ENCODE measurements at places on chromosomes 3 and 15.

DNA sequence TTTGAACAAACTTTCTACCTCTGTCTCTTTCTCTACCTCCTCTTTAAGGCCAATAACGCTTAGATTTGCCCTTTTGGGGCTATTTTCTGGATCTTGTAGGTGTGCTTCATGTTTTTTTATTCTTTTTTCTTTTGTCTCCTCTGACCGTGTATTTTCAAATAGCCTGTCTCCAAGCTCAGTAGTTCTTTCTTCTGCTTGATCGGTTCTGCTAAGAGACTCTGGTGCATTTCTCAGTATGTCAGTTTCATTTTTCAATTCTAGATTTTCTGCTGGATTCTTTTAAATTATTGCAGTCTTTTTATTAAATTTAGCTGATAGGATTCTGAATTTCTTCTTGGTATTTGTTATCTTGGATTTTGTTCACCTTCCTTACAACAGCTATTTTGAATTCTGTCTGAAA lies 148.7 kb downstream of the RSRC1 start:
- DNase-seq = no peak

DNA sequence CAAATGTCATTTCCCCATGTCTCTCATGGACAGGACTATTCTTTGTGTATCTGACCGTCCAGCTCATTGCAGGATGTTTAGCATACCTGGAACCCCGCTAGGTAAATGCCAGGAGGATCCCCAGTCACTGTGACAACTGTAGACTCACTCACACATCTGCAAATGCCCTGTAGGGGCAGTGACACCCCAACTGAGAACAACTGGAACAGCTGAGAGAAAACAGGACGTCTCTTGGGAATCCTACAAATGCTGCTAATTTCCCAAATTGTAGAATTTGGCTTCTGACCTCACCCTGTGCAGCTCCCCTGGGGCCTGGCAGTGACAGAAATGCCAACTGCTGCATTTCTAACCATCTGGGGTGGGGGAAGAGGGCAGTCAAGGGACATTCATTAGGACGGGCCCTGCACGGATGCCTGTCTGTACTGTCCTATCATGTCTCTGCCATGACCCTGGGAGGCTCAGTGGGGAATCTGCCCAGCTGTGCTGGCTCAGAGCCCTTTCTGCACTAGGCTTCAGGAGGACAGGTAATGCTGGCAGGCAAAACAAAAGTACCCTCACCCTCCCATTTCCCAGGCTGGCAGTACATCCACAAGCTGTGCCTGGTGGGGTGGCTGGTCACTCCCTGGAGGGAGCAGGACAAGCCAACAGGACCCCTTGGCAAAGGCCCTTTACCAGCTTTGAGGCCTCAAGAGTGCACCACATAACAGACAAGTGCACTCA lies 30.4 kb downstream of the RAB6B start:
- DNase-seq = no peak

DNA sequence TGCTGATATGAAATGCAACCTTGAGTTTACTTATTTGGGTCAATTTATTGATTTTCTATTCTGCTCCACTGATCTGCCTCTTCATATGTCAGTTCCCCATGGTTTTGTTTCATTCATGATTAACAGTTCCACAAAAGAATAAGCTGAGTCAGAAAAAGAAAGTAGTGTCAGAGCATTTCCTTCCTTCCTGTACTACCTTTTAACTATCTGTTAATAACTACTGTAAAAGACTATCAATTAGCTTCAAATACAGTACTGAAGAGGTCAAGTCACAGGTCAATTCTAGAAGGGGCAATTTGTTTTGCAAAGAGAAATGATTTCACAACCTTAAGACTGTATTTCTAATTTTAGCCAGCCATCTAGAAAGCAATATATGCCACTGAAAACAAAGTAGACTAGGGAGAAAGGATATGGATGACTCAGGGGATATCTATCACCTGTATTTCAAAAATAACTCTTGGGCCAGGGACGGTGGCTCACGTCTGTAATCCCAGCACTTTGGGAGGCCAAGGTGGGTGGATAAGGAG lies 129.5 kb downstream of the TFDP2 start:
- no peak for DNase-seq

GRCh38 chr15:69116391-69116790 lies 44.0 kb upstream of the GLCE start:
- DNase-seq = no peak

- no peak for DNase-seq
Observed at GRCh38 chr15:79834495-79834894, 62.3 kb downstream of the MTHFS start.

DNA sequence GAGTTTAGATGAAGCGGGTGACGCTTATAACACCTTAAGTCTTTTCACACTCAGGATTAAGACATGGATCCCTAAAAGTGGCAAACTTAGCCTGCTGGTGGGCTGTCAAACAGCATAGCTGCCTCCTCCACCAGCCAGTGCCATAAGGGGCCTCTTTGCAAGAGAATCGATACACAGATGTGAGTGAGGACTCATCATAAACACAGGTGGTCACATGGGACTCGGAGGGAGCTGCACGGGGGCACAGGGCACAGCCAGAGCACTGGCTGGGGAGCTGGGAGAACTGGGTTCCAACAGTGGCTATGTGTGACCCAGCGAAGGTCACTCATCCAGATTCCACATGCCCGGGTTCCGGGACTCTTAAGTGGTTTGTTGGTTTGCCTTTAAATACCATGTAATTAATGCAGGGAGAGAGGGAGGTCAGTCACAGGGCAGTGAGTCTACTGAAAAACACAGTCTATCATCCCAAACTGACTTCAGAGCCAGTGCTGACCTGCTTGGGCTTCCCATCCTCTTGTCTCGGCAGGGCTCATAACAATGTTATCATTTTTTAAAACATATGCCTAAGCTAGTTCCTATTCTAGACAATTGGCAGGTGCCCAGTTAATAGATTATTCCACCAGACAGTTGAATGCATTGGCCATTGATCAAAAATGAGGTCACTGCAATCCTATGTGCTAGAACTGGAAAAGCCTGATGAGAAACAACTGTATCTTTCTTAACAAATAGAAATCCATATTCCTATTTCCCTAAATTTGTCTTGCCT lies 51.8 kb downstream of the SLC12A8 start:
- DNase-seq = no peak

DNA sequence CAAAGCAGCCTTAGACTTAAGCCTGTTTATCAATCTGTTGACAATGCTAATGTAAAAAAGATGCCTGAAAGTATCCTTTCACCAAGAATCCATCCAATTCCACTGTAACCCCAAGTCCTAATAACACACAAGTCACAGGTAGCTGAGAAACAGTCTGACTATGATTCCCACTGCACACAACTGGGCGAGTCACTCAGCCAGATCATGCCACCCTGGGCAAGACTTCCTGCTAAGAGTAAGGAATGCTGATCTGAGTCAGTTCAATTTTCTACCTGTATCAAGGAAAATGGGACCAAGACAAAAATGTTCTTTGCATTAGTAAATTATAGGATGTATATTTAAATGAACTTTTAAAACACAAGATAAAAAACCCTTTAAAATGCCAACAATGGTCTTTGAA lies 33.3 kb downstream of the NPTN start:
- DNase-seq = no peak

GRCh38 chr3:45946875-45947274 lies 3.6 kb downstream of the CXCR6 start:
- no peak for DNase-seq

DNA sequence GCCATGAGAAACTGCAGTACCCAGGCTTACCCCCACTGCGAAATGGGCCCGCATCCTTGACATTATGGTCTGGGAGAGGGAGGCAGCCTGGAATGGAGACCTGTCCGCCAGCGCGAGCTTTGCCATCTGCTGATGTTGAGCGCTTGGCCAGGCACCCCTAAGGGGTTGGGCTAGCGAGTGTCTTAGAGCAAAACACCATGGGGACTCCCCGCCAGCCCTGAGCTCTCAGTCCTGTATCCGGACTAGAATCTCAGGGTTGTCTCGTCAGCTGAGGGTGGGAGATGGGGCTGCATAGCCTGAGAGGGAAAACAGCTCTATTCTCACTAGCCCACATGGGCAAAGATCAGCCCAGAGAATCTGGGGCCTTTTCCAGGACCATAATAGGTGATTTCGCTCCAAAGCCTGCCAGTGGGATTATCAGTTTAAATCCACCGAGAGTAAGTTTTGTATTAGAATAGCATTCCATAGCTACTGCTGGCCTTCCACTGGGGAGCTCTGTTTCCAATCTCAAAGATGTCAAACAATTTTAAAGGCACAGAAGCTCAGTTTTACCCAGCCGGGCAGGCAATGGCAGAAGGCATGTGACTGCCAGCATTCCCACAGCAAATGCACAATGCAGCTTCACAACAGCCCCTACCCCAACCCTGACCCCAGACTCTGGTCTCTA lies 167.5 kb upstream of the TPM1 start:
- DNase-seq = no peak

- no peak for DNase-seq
Observed at GRCh38 chr3:16378920-16379319, 113.9 kb downstream of the OXNAD1 start.

DNA sequence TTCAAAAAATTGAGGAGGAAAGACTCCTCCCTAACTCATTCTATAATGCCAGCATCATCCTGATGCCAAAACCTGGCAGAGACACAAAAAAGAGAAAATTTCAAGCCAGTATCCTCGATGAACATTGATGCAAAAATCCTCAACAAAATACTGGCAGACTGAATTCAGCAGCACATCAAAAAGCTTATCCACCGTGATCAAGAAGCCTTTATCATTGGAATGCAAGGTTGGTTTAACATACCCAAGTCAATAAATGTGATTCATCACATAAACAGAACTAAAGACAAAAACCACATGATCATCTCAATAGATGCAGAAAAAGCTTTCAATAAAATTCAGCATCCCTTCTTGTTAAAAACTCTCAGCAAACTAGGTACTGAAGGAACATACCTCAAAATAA lies 24.2 kb upstream of the CAPN3 start:
- DNase-seq = no peak

DNA sequence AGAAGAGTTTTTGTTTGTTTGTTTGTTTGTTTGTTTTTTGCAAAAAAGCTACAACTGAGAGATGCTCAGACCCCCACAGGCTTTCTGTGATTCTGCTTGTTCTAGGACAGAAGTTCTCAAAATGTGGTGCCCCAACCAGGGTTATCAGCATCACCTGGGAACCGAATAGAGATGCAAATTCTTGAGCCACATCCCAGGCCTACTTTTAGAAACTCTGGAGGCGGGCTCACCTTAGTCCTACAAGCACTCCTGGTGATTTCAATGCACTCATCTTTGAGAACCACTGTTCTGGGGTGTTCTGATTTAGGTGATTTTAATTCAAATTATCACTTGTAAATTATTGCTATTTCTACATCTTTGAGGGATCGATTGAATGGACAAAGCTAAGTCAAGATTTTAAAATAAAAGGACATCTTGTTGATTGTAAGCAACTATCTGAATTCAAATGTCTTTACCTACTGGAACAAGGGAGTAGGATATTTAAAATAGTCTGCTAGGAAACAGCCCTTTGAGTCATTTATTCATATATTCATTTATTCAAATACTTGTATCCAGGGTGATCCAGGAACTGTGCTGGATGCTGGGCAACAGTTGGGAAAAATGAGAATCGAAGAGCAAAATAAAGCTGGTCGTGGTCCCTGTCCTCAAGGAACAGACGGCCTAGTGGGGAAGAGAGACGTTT lies 44.7 kb upstream of the CADPS start:
- no peak for DNase-seq

DNA sequence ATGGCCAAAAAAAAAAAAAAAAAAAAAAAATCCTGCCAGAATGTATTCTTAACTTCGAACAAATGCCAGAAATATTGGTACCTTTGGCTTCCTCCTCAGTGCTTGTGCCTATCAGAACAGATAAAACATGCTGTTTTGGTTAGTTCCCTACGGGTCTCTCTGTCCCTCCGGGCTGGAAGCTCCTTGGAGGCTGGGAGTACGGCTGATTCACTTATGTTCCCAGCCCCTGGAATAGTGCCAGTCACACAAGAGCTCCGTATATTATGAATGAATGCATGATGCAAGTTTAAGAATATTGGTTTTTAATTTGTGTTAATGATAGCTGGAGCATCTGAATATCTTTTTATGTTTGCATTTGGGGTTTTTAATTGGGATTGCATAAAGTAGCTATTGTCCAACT lies 44.0 kb downstream of the NR2F2 start:
- no peak for DNase-seq

- DNase-seq = no peak
Observed at GRCh38 chr3:189071446-189071845, 100.3 kb upstream of the TPRG1 start.

- no peak for DNase-seq
Observed at GRCh38 chr3:112640930-112641801, at the start of gene CCDC80. Gene CCDC80, minus strand, starts transcription at chr3:112641143. Its CDS starts 1,238 bp downstream, at chr3:112639905.

DNA sequence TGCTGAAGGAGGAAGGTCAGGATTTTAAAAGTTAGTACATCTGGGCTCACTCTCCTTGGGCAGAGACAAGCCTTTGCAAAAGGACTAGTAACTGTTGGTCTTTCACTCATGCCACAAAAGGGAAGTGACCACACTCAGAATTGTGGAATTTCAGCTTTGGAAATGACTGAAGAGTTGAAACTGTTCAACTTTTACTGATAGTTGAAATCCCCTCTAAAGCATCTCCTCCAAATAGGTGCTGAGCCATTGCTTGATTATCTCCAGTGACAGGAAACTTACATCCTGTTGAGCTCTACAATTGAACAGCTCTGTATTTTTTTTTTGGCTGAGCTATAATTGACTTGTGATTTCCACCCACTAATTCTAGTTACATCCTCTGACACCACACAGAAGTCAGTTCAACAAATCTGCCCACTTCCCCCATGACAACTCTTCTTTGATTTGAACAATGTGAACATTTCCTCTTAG lies 254.8 kb upstream of the TPRG1 start:
- no peak for DNase-seq

GRCh38 chr3:131616719-131617118 lies 113.9 kb upstream of the MRPL3 start:
- no peak for DNase-seq

DNA sequence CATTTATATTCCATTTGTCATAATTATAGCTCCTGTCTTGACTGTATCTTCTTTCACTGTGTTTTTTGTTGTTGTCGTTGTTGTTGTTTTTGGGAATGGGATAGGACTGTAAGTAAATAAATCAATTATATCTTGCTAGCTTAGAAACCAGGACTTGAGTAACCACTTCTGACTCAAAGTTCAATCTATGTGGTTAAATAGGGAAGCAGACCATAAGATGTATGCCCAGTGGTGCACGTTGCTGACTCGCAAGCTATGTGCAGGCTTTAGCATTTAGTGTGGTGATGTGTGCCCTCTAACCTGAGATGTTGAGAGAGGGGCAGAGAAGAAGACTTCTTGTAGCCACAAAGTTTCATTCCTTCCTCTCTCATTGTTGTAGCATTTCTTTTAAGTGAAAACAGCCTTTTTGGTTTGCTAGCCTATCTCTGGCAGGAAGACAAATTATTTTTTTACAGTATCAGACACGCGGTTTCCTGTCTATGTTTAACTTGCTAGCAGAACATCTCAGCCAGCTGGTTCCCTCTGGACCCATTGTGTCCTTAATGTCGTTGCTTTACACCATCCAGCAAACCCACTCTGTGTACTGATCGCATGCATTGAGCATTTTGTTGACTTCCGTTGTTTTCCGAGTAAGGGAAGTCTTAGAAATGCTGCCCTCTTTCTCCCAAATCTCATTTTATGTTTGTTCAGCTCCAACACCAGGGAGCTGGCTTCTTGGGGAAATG lies 52.1 kb downstream of the TGFBR2 start:
- DNase-seq = no peak
